Anterior cingulate cortex (tissue), 58 donors: ENCODE measurements at places on chromosomes 11 and 22.
A peak's percentile ranks its signal among the peaks of the same experiment; 100 is the strongest.

- DNase-seq = no peak
Observed at GRCh38 chr11:18701614-18702216, 3.1 kb downstream of the TMEM86A start.

- DNase-seq = no peak
Observed at GRCh38 chr11:114168691-114169090, 109.2 kb downstream of the ZBTB16 start.

DNA sequence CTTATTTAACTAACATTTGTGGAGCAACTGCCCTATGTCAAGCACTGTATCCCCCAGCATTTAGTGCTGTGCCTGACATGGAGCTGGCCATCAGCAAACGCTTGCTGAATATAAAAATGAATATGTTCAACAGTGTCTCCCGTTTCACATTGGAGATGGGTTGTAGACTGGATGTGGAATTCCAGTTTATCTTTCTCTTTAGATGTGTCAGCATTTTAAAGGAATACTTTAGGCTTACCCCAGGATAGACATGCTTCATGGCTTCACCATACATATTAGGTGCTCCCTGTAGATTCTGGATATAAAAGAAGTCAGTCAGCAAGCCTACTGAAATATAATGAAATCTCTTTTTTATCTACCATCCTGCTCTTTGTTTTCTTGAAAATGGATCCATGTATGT lies 21.3 kb upstream of the TPH1 start:
- DNase-seq = no peak

DNA sequence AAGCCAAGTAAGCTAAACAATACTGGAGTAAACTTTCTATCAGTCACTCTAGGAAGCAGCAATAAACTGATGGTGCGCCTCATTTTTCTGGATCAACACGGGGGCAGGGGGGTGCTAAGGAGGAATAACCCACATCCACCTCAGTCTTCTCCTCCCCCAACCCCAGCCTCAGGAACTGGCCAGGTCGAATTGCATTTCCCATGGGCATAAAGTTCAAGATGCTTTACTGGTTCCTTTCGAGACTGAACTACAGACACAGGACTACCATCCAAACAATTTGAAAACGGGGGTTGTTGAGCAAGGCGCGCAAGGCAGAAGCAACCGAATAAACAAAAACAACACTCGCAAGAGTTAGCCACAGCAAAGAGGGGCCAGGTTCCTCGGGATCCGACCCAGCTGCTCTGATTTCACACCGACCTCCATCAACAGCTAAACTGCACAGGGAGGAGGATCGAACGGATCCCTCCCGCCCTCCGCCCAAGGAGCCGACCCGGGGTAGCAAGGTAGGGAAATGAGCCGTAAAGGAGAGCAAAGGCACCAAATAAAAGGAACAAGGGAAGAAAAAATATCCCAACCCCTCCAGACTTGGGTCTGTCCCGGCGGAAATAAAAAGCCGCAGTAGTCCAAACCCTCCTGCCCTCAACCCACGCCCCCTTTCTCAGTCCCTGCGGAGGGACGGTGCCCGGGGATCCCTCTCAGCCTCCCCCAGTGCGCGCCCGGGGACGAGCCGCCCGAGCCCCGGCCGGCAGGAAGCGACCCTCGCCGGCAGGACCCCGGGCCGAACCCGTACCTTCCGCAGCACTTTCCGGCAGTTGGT lies 801 bp downstream of the SESN3 start:
- DNase-seq = no peak

DNA sequence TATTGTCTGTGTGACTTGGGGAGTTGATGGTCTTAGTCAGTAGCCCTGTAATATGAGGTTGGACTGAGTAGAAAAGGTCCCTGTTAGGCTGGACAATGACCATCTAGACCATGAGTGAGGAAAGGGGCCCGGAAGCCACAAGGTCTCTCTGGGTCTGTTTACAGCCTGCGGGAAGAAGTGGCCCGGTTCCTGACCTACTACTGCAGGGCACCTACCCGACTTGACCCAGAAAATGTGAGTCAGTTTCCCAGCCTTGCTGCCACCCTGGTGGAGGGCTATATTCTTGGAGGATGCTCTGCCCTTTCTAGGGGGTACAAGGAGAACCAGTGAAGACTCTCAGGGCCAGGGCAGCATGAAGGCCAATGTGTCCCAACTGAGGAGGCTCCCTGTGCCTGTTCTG lies 3.4 kb downstream of the ACCSL start:
- no peak for DNase-seq

DNA sequence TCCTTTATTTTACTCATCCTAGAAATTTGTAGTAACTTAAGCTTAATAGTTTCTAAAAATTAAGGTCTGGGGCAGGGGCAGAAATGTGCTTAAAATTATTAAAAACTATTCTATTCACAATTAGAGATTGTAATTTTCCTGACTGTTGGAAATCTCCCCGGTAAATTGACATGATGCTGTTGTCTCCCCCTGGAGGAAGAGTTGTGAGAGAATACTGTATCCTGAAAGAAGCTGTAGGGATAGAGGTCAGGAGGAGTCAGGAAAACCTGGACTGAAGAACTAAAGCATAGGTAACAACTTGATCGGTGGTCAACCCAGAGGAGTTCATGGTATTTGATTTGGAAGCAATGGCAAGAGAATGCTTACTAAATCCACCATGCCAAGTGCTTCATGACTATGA lies 16.2 kb upstream of the ESAM start:
- no peak for DNase-seq

DNA sequence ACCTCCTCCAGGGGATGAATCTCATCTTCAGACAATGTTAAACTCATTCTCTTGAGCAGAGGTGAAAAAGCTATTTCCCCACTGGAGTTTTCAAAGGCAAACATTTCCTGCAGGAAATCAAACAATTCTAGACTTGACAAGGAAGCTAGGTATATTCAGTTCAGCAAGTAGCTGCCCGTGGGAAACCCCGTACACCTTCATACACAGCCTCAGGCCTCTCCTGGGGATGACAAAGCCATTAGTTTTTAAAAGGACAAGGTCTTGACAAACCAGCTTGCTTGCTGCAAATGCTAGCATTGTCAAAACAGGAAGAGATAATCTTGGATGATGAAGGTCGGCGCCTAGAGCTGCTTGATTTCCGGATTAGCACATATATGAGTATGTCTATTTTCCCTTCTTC lies 1630.8 kb upstream of the TENM4 start:
- DNase-seq = no peak

GRCh38 chr11:18012122-18012905 lies 533 bp downstream of the SERGEF start:
- peak; percentile 56 for DNase-seq

- DNase-seq = no peak
Observed at GRCh38 chr11:72119198-72119597, 6.7 kb upstream of the ANAPC15 start.

GRCh38 chr11:122107566-122107965 lies 8.4 kb downstream of the BLID start:
- no peak for DNase-seq

- no peak for DNase-seq
Observed at GRCh38 chr22:40383905-40384304, 13.5 kb downstream of the SGSM3 start.

DNA sequence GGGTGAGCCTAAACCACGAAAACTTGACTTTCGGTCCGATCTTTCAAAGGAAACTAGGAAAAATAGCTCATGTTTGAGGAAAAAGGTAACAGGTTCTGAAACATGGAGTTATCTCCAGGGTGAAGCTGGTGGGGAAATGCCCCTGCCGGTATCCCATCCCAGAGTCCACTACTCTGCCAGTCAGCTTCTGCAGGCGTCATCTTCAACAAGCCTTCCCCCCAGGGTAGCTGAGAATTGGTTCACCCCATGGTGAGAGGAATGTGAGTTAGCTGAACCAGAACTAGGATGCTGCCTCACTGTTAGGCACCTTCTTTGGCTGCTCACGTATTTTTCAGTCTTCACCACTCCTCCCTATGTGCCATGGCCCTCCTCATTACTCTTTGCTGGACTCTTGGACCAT lies 1.1 kb downstream of the GVQW3 start:
- no peak for DNase-seq

GRCh38 chr11:106306942-106307341 lies 229.5 kb downstream of the AASDHPPT start:
- DNase-seq = no peak

- DNase-seq = no peak
Observed at GRCh38 chr11:128339792-128340191, 247.6 kb downstream of the ETS1 start.
